NCI-H146 (cell line): ENCODE measurements at places on chromosomes 7 and 10.

GRCh38 chr10:70441895-70442309, 421 bp upstream of the NODAL start:
- no peak for DNase-seq

GRCh38 chr10:119455609-119456434, 86.7 kb downstream of the RGS10 start:
- no peak for DNase-seq

DNA sequence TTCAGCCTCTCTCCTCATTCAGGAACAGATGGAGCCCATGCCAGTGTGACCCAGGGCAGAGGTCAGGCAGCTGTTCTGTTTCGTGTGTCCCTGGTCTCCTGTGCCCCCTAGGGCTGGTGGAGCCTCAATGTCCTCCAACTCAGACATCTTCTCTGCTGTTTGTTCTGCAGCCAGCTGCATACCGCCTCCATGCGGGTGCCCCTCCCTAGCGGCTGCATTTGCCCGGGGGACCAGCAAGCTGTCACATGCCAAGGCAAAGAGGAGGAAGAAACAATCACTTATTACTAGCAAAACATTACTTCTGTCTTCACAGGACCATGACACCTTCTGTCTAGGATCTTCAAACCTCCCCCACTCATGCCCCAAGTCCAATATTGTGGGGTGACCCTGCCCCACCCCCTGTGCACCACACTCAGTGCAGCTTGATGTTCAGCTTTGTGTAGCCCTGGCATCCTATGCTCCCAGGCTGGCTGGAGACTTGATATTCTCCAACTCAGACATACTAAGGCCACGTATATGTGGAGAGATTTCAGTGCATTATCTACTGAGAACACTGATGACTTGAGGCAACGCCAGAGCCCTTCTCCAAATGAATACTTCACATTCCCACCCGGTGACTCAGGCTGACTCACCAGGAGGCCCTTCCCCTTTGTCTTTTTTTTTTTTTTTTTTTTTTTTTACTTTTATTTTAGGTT, 188.9 kb downstream of the SKIDA1 start:
- peak; percentile 78 for DNase-seq

DNA sequence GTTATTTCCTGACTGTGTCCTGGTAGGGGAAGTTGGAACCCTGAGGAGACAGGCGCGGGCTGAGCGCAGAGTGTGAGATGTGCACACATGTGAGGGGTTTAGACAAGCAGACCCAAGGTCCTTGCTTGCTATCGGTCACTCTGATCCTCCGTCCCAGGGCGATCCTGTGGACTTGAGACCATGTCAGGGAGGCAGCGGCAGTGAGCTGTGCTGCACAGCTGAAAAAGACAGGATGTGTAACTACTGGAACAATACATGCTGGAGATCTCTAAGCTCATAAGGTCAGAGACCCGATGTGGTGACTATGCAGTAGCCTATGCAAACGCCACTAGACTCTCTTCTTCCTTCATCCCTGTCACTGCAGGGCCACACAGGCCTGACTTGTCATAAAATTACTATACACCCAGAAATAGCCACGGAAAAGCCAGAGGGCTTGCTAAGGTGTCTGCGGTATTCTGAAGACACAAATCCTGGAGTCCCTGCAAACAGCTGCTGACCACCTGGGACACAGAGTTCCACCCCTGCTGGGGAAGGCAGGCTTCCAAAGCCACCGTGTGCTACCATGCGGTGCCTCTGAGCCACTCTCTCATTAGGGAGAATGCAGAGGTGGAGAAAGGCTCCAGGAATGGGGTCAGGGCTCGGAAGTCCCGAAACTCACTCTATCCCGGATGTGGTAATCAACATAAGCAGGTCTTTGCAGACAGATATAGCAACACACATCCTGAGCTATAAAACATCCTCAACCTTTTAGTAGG, 91.1 kb upstream of the DDC start:
- peak; percentile 70 for DNase-seq

DNA sequence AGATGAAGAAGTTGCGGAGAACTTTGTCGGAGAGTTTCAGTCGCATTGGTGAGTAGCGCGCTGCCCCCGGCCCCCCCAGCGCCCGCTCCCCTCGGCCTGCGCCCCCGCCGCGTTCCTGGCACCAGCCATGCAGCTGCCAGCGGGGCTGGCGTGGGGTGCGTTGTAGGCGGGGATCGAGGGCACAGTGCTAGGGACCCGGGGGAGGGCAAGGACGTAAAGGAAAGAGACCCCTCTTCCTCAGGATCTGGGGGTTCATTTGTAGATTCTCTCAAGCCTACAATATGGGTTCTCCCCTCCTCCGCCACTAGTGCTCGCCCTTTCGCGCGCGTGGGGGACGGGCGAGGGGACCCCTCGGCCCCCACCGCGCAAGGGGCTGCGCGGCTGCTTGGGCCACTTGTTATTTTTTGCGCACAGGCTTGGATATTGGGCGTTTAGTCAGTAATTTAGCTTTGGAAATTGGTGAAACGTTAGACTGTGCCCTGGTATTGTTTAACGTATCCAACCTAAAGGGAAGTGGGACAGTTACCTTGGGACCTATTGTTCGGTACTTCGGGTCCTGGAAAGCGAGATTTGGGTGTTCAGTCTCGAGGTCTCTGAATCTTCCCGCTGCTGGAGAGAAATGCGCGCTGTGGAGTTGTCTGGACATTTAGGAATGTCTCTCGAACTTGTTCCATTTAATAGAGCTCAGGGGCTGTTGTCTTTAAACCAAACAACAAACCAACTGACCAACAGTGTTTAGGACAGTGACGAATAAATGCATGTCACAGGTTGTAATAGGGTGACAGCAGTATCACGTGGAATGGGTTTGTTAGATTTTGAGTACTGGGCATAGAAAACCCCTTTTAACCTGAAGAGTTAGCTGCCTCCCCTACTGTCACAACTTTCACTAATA, 796 bp downstream of the CDK14 start:
- DNase-seq = peak; percentile 37
